ENCODE measurements at places on chromosomes 4 and X.

GRCh38 chr4:153616006-153616555 lies 68.0 kb upstream of the TLR2 start:
- no peak for DNase-seq

DNA sequence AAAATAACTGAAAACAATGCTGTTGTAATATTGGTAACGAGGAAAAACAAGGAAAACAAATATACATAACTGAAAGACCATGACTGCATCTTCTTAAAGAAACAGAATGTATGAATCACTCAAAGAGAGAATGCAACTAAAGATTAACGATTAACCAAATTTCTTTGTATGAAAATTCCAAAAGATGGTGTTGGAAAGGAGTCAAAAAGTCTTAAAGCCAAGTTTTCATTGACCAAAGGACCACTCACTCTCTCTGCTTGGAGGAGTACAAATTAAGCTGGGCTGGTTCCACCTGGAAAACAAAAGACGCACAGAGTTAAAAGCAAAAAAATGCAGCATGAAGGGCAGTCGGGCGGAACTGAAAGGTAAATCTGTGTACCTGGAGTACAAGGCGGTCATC lies 1.8 kb downstream of the DCAF12L1 start:
- DNase-seq, result no peak

- DNase-seq, result no peak
These were observed 40.6 kb downstream of the FAM149A start for GRCh38 chr4:186144946-186145569.

DNA sequence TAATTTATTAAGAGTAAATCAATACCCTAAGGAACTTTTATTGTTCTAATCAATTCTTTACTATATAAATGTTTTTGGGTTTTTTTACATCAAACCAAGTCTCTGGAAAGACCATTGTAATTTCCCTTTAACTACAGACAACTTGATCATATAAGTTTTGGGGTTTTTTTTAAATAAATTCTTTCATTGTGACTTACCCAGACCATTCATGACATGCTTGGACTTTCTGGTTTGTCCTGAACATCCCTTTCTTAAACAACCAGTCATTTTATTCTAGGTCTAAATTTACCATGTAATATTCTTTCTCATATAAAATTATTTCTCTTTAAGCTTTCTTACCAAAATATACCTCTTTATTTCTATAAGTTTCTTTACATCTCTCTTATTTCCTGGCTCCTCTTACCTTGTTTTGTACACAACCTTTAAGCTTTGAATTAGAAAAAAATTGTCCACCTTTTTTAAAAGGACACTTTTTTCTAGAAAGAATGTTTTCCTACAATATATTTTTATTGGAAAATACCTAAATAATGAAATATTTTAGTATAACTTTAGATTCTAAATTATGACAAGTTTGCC lies 8.4 kb downstream of the CNGA1 start:
- DNase-seq, result no peak

DNA sequence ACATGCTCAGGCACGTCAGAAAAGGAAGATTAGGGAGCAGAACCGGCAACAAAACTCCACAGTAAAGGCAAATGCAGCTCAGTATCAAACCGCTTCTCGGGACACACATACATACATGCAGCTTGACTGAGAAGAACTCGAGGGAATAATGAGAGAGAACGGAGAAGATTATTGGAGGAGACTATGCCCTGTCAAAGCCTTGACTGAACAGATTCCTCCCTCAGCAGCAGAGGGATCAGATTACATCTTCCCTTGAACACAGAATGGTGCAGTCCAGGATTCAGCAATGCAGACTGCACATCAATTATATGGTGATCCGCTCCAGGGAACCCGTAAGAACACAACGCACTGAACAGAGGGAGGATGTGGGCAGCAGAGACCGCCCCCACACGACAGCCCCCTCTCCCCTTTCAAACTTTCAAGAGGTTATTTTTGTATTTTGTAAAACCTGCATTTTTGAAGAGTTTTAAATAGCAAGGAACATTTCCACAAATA lies 183.2 kb downstream of the FBXW7 start:
- no peak for DNase-seq

- DNase-seq, result no peak
These were observed 606.0 kb upstream of the PITX2 start for GRCh38 chr4:111228874-111229273.

- DNase-seq, result no peak
These were observed 981.2 kb downstream of the FAM133A start for GRCh38 chrX:94655180-94655579.

DNA sequence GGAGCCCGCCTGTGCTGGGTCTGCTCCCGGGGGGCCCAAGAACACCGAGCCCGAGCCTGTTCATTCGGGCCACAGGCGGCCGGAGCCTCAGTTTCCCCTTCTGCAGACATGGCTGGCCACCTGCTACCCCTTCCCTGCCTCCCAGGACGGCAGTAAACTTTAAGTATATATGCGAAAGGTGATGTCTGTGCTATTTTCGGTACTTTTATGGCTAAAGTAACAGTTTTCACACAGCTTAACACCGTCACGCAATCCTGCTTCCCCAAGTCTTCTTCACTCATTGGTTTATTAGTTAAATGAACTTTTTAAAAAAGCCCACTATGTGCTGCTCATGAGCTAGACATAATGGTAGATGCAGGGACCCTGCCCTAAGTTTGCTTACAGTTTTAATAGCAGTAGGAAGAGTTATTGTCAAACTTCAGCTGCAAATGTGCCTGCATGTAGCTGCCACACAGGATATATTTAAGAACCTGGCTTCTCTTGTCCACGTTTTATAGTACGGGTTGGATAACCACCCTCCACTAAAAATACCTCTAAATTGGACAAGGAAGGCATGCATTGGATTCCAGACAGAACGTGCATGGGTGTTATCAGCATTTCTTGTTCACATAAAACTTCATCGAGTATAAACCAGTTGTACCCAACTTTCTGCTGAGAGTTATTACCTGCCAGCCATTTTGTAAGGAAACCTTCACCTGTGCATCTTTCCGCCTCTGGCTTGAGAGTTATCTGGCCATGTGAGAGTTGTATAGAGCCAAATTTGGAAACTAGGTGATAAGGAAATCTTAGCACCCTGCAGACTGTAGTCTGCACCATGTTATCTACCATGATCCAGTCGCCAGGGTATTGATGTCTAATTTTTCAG lies 741 bp downstream of the ANAPC4 start:
- no peak for DNase-seq

Data from CD4-positive, alpha-beta T cell treated with Interleukin-21 for 1 hour (primary cell).